Stimulated activated CD8-positive, alpha-beta memory T cell treated with anti-CD3 and anti-CD28 coated beads, Interleukin-12 subunit alpha, Interleukin-12 subunit beta, amount 100 ng/mL, for 1 hour (primary cell): ENCODE measurements at places on chromosomes 11 and 22.

- no peak for DNase-seq
Observed at GRCh38 chr11:69041516-69041915, 7.2 kb upstream of the TPCN2 start.

DNA sequence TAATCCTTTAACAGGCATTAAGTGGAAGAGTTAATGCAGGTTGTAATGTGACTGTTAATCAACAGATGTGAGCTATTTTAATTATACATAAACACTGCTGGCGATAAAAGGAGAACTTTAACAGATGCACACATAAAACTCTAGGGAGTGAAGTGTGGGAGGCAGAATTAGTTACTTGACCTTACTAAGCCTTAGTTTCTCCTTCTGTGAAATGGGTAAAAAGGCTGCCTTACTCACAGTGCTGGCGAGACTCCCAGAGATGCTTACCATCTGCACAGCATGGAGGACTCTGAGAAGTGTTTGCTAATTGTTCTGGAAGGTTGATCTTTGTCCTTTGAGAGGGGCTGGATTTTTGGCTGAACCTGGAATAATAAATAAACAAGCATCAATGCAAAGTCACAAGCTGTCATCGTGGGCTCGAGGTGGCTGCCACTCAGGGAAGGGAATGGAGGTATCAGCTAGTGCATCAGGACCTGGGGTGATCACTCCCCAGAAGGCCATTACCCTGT is 58.6 kb upstream of the MPEG1 start:
- no peak for DNase-seq

DNA sequence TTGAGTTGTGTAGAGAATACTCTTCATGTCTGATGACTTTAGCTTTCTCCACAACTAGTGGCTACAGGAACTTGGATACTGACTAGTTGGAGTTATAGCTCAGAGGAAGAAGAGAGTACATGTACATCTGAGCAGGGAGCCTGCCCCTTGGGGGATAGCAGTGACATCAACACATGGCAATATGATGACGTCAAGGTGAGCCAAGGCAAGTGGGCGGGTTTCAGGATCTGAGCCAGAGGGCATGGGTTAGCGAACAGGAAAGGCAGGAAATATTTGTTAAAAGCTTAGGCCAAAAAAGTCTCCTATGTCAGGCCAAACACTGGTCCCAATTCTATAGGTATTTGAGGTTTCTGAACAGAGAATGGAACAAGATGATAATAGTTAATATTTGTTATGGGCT is 42.0 kb upstream of the HORMAD2 start:
- DNase-seq, result no peak

DNA sequence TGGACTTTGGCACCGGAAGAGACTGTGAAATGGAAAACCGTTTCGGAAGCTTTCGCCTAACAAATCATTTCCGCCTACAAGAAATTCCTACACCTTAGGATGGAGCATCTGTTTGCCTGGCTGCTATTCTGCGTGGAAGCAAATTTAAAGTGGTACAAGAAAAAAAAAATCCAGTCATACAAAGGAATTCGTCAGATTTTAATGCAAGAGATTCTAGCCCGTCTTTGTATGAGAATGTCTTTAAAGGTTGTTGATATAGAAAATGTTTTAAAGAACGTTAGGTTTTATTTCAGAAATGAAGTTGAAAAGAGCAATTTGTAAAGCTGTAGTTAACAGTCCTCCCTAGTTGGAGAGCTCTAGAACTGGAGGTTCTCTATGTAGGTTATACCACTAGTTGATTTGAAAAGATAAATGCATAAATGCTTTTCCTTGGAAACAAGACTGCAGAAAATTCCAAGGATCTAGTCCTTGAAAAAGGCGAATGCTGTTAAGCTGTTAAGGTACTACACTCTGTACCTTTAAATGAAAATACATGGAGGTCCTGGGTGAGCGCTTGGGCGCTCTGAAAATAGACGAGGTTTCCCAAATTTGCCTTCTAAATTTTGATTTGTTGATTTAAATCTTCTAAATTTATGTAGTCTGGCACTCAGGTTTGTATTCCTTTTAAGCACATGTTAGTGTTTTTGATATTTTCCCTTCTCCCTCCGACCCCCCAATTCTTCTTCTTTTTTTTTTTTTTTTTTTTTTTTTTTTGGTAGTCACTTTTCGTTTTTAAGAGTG is 2.4 kb downstream of the NCR3LG1 start:
- DNase-seq, result no peak

- no peak for DNase-seq
Observed at GRCh38 chr22:38879961-38880360, 7.9 kb upstream of the CBX6 start.

- DNase-seq, result no peak
Observed at GRCh38 chr11:40062616-40063015, 1396.8 kb downstream of the LRRC4C start.

DNA sequence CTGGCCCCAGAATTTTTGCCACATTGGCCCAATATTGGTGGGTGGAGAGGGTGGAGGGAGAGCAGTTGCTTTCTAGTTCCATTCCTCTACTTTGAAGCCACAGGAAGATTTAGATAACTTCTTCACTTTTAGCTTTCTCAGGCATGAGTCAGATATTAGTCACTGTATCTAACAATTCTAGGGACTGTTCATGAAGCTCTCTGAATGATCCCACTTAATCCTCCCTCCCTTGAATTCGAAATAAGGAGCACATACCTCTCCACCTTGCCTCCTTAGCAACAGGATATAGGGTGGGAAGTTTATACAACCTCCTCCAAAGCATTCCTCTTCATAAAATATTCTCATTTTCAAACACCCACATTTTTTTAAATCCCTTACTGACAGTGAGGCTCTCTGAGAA is 13.5 kb downstream of the FSHB start:
- no peak for DNase-seq

DNA sequence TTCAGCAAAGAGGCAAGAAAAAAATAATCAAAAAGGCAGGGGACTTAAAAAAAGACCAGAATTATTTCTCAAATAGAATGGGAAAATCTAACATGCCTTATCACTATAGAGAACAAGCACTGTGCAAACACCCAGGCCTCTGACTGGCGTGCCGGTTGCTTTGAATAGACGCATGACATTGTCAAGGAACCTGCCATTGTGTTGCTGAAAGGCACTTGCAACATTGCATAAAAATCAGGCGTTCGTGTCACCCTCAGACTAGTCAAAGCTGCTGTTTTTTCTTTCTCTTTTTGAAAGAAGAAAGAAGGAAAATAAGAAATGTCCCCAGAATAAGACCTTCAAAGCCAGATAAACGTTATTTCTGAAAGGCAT is 549.3 kb upstream of the CADM1 start:
- DNase-seq, result no peak

DNA sequence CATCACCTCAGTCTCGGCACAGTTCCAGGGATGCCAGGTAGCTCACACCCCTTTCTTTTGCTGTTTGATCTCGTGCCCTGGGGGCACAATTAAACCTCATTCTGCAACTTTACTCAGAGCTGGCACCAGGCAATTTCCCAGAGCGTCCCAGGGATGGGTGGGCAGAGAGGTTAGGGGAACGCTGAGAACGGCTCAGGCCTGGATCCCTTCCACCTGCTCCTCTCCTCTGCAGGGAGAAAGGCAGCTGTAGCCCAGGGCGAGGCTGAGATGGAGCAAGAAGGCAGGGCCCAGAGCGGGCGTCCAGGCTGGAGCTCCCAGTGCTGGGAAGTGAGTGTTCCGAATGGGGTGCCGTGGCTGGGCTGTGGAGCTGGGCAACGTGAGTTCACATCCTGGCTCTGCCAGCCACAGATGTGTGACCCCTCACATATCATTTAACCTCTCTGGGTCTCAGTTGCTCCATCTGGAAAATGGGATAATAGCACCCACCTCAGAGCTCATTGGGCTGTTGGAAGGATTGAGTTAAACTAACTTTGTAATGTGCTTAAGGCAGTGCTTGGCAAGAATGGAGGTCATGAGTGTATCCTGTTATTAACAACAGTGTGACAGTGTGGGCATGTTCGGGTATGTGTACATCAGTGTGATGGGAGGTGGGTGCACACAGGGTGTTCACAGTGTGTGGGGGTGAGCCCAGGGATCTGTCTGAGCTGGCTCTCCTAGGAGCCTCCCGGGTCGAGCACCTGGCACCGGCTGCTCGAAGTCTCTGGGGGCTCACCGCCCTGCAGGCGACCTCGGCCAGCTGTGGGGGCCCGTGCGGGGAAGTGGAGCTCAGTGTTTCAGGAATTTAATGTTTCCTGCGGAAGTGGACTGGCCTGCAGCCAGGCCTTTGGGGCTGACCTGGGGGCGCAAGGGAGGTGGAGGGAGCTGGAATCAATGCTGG is 15.5 kb downstream of the OTUB1 start:
- no peak for DNase-seq

DNA sequence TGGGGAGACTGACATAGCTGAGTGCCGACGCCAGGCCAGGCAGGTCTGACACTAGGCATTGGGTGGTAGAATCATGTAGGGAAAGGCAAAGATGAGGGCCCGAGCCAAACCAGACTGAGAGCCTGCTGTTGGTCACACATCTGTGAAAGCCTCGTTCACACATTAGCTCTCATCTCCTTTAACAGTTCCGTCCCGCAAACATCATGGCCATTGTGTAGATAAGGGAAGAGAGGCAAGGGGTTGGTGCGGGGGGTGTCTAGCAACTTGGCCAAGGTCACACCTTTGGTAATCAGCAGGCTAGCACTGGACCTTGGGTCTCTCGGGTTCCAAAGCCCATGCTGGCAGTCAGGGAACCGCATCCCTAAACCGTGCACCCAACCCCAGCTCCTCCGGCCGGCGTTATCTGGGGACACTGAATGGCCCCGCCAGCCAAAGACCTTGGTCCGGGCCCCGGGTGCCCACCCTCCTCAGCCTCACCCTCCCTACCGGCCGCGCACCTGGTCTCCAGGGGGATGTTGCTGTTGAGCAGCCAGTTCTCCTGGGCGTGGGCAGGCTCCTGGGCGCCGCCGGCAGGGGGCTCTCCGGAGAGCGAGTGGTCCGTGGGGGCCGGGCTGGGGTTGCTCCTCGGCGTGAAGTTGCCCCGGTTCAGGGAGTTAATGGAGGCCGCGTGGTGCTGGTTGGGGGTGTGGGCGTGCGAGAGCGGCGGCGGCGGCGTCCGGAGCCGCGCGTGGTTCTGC is 328.3 kb upstream of the NARS2 start:
- DNase-seq, result no peak

GRCh38 chr11:118679483-118679882 is at the start of gene TREH:
TREH (minus strand) TSS chr11:118679650; CDS start chr11:118679627, 23 bp downstream.
- no peak for DNase-seq

DNA sequence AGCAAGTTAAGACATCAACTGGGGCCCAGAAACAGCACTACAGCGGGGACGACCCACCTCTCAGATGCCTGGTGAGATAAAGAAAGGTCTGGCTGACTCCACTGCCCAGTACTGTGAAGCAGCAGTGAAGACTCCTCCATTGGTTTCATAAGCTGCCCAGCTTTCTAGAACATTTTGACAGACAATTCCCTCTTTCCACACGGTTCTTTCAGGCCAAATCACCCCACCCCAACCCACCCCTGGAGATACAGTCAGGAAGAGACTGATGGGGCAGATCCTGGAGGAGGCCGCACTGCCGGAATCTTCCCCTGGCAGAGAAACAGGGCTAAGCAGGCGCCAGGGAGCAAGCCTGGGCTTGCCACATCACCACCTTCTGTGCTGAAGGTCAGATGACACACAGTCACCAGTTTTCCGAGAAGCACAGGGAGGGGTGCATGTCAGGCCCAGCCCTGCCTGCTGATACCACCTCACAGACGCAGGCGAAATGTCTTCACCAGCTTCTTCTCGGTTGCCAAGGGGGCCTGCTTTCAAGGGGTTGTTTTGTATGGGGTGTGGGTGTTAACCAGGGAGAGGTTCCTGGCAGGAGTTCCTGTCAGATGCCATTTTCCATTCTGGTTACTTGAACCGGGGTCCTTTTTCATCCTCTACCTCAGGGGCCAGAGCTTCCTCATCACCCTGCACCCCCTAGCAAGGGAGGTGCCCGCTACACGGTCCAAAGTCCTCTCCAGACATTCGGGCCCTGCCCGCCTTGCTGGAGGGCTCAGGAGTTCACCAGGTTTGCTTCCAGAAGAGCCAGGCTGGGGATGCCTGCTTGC is 1.4 kb upstream of the NEAT1 start:
- peak; percentile 76 for DNase-seq

GRCh38 chr11:124917115-124917637 is 1.9 kb upstream of the HEPN1 start:
- no peak for DNase-seq

- DNase-seq, result no peak
Observed at GRCh38 chr11:102683277-102683676, 22.3 kb downstream of the MMP27 start.

DNA sequence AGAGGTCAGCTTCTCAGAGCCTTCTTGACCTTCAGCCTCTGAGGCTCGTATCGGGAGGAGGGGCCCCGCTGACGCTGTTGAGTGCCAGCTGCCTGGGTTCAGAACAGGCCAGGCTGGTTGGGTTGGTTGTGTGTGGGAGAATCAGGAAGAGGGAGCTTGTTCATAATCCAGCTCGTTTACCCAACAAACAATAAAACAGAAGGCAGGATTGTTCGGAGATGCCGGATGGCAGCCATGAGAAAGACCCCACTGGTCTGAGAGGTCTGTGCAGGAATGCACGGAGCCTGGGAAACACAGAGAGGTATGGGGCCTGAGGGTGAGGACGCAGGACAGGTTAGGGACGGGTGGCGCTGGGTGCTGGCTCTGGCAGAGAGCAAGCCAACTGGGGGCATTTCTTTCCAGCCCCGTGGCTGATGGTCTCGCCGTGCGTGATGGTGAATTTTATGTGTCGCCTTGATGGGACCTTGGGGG is 31.6 kb upstream of the SHANK2 start:
- DNase-seq, result no peak

- DNase-seq, result no peak
Observed at GRCh38 chr11:11740073-11740702, 101.6 kb upstream of the USP47 start.

DNA sequence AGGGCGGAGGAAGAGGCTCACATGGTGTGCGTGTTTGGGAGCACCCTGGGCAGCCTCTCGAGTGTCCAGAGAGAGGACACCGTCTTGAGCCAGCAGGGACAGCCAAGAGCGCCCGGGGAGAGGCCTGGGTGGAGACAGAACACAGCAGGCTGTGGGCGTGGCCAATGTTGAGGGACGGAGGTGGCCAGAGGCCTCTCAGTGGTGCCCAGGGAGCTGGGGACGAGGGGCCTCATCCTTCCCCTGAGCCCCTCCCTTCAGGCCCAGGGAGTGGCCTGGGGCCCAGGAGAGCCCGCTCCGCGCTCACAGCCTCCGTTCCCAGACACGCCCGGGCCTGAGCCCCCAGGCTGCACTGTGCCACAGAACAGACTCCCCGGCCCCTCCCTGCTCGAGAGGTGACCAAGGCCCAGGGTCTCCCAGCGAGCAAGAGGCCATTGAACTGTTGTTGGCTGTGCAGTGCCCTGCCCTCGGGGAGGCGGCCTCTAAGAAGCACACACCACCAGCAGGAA is 48.4 kb downstream of the CDKN1C start:
- DNase-seq, result no peak

DNA sequence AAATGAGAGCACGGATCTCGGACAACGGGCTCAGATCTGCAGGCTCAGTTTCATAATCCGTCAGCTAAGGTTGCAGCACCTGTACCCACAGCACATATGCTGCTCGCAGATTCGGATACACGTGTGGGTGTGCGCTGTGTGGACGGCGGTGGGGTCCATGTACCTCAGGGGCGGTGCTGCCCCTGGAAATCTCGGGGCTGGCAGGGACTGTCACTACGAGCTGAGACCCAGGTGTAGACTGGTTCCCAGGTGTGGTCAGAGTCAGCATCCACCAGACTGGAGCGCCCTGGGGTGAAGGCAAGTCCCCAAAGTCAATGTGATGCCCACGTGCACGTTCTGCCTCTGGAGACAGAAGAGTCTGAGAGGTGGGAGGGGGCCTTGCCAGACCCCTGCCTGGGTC is 989.3 kb downstream of the BRD1 start:
- no peak for DNase-seq
